ENCODE measurements at places on chromosomes 2 and 18.

- peak; percentile 50 for DNase-seq
These were observed 481.8 kb downstream of the DLGAP1 start for GRCh38 chr18:3973191-3973850.

GRCh38 chr2:128217671-128218070, 101.0 kb downstream of the HS6ST1 start:
- no peak for DNase-seq

DNA sequence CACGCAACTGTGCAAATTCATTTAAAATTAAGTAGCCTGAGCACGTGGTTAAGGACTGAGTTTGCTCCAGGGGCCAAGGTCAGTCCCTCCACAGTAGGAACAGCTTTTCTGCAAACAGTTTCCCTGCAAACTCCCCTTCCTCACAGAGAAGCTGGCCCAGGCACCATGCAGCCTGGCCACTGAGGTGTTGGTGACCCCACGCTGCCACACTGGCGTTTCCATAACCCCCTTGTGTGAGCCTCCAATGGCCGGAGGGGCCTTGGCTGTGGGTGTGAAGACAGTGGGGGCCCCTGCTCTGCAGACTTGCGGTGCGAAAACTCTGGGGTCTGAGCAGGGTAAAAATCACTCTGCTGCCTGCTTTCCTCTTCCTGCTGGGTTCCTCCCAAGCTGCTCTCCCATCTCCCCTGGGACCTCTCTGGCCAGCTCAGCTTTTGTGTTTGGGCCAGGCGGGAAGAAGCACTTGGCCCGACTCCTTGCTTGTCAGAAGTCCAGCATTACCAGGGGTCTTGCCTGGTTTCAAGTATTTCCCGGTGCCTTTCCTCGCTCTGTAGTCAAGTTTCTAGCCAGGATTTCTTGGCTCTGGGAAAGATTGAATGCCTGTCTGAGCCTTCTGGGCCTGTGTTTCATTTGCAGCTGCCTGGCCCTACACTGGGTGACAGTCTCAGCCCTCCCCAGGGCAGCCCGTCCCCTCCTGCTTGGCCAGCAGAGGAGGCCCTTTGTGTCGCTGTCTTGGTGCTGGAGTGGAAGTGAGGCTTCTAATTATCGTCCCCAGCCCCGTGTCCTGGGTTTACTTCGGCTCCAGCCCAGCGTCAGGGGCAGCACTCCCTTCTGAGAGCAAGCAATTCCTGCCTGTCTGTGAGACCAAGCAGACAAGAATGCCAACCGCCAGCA, 131.4 kb upstream of the SLC1A4 start:
- peak; percentile 33 for DNase-seq

- DNase-seq = no peak
These were observed 67.8 kb downstream of the EML4 start for GRCh38 chr2:42236911-42237310.

DNA sequence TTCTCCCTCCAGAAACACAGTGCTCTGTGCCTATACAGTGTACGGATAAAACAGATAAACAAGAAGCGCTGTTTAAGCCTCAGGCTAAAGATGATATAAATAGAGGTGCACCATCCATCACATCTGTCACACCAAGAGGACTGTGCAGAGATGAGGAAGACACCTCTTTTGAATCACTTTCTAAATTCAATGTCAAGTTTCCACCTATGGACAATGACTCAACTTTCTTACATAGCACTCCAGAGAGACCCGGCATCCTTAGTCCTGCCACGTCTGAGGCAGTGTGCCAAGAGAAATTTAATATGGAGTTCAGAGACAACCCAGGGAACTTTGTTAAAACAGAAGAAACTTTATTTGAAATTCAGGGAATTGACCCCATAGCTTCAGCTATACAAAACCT, 70.7 kb downstream of the TANK start:
- no peak for DNase-seq

GRCh38 chr2:3611589-3611988, 16.7 kb downstream of the COLEC11 start:
- DNase-seq = no peak
